ENCODE measurements at places on chromosomes 5 and 9.

DNA sequence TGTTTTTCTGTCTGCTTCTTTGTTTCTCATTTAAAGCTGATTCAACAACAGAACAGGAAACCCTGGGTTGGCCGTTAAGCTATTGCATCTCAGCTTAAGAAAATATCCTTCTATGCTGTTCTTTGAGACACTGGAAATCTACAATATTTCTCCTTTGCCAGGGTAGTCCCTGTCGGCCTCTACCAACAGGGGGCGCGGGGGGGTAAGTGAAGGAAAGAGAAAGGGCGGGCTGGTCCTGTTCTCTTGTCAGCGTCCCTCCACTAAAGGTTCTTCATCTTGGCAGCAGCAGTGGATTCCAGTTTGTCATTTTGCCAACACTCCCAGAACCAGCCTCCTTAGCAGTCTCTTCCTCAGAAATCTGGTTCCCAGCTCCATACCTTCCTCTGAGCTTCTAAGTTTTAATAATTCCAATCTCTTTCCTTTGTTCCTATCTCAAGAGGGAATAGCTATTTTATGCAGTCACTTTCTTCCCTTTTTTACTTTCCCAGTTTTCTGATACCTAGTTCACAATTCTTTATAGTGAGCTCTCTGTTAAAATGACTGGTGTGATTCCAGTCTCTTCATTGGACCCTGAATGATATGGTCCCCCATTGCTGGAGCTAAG is 222.3 kb downstream of the GLIS3 start:
- no peak for DNase-seq

DNA sequence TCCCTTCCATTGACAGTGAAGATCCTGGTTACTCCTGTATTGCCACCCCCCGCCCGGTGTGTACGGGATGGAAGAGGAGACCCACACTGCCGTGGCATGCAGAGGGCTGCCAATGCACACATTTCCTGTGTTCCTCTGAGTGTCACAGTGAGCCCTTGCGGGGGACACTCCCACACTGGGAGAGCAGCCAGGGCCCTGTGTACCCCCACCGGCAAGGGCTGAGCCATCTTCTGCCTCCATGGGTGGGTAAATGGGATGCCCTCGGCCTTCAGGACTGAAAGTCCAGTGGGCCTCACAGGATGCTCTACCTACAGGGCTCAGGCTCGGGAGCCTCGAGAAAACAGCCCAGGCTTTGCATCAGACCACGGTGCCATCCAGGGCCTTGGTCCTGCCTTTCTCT is 18.1 kb downstream of the IRX1 start:
- DNase-seq = no peak

DNA sequence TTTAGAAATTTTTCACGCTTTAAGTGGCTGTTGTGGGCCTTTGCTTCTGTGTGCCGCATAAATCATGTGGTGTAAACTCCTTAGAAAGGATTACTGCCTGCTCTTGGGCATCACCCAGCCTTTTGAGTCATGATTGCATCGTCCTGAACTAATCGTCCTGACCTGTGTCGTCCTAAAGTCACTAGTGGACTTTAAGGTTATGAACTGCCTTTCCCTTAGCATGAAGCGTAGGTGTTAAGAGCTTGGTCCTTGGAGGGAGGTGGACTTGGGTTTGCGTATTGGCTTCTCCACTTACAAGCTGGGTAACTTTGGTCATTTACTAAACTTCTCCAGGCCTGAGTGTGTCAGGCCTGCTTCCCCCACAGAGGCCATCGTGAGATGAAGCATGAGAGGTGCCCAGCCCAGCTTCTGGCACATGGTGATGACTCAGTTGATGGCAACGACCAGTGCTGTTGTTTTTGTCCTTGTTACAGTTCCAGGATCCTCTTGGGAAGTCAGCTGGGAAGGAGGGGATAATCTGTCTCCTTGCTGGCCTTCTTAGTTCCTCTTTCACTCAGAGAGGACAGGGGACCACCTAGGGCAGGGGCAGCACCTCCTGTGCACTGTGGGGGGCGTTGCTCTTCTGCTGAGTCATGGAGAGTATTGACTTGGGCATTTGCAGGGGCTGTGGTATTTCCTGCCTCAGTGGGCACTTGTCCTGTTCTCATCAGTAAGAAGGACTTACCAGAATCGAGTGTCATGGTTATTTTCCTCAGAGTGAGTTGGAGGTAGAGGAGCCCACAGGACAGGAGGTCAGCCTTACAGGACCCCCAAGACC is 54.2 kb upstream of the NCS1 start:
- DNase-seq = no peak

DNA sequence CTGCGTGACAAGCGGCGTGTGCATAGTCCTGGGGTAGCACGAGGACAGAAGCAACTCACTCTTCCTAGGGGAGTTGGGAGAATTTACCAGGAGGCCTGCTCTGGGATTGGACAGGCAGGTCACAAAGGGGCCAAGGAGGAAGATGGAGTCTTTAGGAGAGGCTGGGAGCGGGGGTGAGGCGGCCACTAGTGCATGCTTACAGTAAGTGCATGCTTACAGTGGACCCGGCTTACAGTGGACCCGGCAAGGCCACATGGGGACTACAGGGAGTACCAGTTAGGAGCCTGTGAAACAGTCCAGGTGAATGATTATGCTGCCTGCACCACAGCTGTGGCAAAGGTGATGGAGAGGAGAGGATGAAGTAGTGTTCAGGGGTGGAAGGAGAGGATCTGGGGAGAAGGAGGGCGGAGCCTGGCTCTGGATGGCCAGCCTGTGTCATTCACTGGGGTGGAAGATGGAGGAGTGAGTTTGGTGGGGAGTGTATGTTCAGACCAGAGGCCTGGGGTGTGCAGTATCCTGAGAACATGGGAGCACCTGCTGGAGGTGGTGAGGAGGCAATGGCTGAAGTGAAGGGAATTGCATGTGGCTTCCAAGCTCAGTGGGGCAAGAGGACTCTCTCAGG is 78.7 kb downstream of the CRB2 start:
- DNase-seq = no peak

- peak; percentile 57 for DNase-seq
Observed at GRCh38 chr5:142012792-142013388, at the start of gene GNPDA1. TSS of gene GNPDA1 (minus strand) at chr5:142013027. CDS start at chr5:142012035, 992 bp downstream.

GRCh38 chr5:20353499-20353898 is 365.5 kb upstream of the CDH18 start:
- DNase-seq = no peak

DNA sequence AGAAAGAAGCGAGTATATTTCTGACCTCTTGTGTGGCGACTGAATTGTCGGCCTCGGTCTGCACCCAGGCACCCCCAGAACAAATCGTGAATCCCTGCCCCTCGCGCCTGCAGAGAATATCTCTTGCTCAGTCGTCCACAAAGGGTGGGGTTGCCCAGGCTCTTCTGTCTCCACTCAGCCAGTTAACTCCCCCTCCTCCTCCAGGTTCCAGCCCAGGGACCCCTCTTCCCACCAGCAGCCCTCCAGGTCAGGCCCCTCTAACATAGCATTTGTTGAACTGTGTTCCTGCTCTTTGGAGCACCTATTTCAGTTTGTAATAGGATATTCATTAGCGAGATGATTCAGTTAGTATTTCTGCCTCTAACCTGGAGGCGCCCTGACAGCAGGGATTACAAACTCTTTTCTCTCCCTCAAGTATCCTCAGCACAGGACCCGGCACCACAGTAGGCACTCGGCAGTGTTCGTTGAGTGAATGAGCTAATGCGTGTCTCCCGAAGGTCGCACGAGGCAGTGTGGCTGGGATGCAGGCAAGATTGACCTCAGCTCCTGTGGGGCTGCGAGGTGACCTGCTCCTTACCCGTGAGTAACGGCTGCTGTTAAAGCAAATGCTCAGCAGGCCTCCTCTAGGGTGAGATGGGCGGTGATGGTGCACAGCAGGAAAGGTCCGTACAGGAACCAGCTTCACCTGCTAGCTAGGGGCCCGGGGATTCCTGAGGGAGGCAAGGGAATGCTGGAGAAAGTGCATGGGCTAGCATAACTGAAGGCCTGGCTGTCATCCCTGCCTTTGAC is 25.8 kb downstream of the ZBTB34 start:
- DNase-seq = no peak

DNA sequence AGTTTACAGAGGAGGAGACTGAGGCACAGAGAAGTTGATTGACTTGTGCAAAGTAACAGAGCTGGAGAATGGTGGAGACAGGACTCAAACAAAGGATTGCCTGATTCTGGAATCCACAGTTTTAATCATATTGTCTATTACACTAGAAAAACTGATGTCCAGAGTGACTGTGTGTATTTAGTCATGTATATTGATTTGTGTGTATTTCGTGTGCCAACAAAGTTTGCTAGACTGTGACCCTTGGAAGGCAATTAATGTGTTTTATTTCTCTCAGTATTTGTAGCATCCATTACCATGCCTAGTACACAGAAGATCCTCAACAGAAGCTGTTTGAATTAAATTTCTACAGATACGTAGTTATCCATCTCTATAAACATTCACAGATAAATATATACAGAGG is 5.5 kb upstream of the JADE2 start:
- no peak for DNase-seq

DNA sequence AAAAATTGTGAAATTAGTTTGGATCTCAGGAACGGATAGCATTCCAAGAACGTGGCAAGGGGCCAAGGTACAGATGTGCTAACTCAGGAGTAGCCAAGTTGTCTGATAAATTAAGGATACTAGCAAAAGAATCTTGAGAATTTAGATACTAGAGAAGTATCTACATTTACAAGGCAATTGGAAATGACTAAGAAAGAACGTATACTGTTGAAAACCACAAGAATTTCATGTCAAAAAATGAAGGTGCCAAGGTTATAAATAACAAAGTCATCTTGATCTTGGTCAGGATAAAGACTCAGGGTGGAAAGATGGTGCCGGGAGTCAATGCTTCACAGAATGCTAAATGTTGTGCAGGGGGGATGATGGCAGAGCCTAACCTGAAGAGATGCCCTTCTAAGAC is 19.2 kb downstream of the CAPSL start:
- DNase-seq = no peak

DNA sequence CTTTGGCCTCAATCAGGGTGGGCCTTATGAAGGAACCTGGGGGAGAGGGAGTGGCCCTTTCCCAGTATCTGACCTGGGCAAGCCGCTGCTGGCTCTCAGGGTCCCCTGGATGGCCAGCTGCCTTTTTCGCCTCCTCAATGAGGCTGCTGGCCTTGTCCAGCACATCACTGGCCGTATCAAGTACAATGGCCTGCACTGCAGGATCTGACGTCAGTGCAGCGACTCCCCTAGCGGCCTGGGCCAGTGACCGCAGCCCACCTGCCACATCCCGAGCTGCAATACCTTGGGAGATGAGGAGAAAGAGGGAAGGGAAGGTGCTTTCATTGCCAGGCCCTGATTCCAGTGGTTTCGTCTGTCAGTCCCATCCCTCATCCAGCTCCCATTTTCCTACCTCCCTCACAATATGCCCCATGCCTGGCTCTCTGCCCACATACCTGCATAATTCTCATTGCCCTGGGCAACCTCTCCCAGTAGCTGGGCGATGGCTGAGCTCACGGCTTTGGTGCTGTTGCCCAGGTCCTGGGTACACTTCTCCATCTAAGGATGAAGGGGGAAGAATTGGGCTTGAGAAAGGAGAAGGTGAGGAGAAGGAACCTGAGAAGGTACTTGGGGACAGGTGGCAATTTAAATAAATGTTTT is 19.1 kb downstream of the TLN1 start:
- DNase-seq = no peak

DNA sequence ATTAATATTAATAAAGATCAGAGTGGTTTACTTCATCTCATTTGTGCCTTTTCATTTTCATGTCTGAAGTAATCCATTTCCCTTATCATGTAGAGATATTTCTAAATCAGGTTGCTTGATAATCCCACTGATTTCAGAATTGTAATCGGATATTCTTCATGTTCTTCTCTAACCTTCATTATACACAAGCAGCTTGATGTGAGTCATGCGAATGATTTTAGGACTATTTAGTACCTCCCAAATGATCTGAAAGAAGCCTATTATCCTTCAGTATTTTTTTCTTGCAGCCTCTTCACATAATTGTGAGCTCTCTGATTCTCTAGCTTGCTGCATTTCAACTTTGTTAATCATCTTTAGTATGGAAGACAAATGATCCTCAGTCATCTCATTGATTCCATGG is 182.0 kb downstream of the GIN1 start:
- DNase-seq = no peak

DNA sequence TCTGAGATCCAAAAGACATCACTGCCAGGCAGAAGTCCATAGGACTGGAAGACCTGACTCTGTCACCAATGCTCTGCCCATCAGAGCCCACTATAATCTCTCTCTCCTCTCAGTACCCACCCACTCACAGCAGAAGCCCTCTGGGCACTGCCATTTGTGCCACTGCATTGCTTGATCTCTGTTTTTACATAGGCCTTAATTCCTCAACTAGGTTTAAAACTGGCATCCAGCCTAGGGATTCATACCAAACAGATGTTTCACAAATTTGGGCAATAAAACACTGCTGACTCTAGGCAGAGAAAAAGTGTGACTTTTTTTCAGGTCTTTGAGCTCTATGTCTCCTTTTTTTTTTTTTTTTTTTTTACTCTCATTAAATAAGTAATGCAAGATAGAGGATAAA is 91.1 kb upstream of the RANBP3L start:
- no peak for DNase-seq

DNA sequence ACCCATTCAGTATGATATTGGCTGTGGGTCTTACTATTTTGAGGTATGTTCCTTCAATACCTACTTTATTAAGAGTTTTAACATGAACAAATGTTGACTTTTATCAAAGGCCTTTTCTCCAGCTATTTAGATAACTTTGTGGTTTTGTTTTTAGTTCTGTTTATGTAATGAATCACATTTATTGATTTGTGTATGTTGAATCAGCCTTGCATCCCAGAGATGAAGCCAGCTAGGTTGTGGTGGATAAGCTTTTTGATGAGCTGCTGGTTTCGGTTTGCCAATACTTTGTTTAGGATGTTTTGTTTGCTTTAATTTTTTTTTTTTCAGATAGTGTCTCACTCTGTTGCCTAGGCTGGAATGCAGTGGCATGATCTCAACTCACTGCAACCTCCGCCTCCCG is 609.0 kb upstream of the COX7C start:
- no peak for DNase-seq

GRCh38 chr5:139817362-139817761 is 21.8 kb downstream of the PSD2 start:
- DNase-seq = no peak
